ENCODE measurements at places on chromosomes 16 and 17.

DNA sequence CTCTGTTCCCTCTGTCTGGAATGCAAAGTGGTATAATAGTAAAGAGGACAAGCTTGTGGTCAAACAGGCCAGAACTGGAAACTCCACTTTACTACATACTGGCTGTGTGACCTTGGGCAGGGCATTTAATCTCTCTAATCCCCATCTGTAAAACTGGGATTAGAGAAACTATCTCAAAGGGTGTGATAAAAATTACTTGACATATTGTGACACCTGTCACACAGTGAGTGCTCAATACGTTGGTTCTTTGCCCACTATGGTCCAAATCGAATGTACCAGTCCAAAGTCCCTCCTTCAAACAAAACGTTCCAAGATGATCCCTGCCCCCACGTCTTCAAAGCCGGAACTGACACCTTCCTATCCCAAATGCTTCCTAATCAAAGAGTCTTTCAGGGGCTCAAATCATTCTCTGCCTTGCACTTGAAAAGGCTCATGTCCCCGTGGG lies 734 bp downstream of the PGAP3 start:
- DNase-seq, result no peak

- DNase-seq, result no peak
Measured at GRCh38 chr17:55037828-55038227, 69.3 kb downstream of the STXBP4 start.

DNA sequence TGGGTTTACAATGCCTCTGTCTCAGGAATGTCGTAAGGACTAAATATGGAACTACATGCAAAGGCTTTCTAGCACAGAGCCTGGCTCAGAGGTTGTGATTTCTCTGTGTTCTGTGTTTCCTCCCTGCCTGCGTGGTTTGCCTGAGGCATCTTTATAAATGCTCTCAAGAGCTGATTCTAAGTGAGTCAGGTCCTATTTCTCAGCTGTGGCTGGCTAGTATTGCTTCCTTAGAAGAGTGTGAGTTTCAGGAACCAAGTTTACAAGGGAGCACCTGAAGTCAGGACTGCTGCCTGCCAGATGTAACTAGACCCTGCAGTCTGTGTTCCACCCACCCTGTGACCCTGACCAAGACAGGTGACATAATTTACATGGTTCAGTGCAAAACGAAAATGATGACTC lies 8.0 kb upstream of the CCL1 start:
- DNase-seq, result peak; percentile 40

GRCh38 chr16:822909-823297 lies 22.4 kb upstream of the GNG13 start:
- DNase-seq, result no peak

Data from coronary artery (tissue), 2 donors.